GM12892 (cell line): ENCODE measurements at places on chromosomes 3 and 15.
A peak's percentile ranks its signal among the peaks of the same experiment; 100 is the strongest.

DNA sequence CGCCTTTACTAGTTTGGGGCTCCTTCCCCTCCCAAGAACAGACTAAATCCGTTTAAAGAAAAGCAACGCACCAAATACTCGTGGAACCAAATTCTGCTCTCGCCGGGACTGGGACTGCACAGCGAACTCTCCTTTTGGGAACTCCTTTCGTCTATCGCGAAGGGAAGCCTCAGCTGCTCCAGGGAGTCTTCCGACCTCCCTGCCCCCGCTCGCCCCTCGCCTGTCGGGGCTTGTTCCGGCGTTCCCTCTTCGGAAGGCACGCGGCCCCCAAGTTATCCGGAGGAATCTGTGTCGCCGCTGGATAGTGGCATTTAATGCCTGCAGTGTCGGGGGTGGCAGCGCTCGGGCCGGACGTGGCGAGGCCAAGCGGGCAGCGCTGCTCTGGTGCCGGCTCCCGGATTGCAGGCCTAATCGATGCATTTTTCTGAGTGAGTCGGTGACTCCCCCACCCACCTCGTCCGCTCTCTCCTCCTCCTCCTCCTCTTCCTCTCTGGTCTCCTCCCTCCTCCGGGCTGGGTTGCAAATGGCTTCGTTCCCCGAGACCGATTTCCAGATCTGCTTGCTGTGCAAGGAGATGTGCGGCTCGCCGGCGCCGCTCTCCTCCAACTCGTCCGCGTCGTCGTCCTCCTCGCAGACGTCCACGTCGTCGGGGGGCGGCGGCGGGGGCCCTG is at the start of gene TRIM71:
Gene TRIM71, plus strand, starts transcription at position 440 of the 671 bp plus-strand sequence. Its CDS starts 84 bp downstream, at position 524.
- DNase-seq: no peak

- DNase-seq: no peak
Measured at GRCh38 chr3:137295336-137295735, 337.6 kb downstream of the IL20RB start.

DNA sequence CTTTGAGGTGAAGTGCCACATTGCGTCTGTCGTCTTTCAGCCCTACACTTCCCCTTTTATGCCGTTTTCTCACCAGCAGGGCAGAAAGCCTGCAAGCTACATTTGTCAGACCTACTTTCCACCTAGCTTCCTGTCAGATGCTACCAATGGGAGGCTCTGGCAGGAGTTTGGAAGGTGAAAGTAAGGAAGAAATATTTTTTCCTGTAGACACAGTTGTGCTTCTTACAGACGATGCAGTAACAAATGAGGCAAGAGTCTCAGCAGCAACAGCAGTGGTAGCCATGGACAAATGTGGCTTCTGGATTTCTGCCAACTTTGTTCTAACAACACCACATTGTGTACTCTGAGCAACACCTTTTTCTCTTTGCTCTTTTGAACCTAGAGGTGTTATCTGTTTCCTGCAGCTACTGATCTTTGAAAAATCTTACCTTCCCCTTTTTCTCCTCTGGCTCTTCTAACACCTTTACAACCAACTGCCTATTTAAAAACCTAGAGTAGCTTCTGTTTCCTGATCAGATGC is 70.6 kb upstream of the STT3B start:
- DNase-seq: peak; percentile 11

GRCh38 chr15:64046421-64047153 is at the start of gene DAPK2:
Gene DAPK2 (minus strand): TSS chr15:64046485. CDS start chr15:64040261, 6,224 bp downstream.
- peak; percentile 91 for DNase-seq

DNA sequence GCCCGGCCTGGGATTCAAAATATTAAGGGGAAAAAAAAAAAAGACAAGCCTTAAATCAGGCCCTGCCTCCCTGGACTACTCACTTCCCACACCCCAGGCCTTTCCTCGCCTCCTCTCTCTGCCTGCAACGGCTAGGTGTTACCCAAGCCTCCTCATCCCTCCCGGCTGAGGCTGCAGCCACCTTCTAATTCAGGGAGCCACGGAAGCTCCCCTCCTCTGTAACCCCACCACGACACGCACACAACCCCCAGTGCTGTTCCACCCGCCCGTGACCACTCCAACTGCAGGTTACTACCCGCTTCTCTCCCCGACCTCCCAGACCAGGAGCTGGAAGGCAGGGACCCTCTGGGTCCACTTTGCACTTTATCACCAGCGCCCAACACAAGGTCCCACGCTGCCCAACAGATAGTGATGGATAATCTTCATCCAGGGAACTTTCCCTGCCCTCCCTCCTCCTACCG is 936 bp downstream of the KIF7 start:
- no peak for DNase-seq

GRCh38 chr3:121529308-121529707 is 16.5 kb downstream of the POLQ start:
- no peak for DNase-seq

DNA sequence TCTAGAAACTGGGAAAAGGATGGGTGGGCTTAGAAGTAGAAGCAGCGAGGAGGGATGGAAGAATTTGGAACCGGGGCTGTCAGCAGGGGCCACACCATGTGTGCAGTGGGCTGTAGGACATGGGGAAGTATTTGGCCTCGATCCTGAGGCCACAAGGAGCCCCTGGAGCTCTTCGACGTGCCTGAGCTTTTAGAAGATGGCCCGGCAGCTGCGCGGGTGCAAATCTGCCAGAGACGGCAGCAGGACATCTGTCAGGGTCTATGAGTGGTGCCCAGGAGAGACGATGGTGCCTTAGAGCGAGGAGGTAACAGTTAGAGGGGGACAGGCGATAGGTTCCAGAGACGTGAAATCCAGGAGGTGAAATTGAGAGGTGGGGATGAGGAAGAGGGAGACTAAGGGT is 321.1 kb downstream of the UACA start:
- no peak for DNase-seq
